Gastroesophageal sphincter (tissue), 4 donors: ENCODE measurements at places on chromosomes 7 and 10. TPM values are rescaled to one million over a fixed set of nuclear protein-coding genes. Genes with fewer than 3 reads are reported as not detected.

GRCh38 chr10:32326680-32327363 is 20.1 kb downstream of the EPC1 start:
- no peak for ATAC-seq

DNA sequence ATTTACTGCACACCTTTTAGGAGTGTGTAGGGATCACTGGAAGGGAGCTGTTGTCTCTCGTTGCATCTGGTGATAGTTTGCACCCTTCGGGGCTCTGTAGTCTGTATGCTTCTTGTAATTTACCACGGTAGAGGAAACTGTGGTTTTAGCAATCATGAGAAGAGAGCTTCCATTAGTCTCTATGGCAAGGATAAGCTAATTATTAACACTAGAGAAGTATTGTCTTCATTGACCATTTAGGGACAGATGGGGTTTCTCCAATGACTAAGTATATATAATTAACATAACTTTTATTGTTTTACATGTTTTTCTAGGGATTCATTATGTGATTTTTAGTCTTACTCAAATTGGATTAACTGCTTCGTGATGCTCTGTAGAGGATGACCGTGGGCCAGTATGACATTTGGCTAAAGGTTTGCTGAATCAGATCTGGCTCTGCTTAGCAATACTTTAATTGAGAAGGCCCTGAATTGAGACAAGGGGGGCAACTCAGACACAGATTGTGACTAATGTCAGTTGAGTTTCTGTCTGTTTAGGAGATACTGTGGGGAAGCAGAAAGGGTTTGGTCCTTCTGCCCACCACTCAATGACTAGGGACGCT is 8.7 kb downstream of the SLC18A2 start:
- ATAC-seq: no peak

- no peak for ATAC-seq
Observed at GRCh38 chr7:1926908-1927306, 256.8 kb downstream of the ELFN1 start.

GRCh38 chr10:103232772-103233488 is 12.8 kb upstream of the RPEL1 start:
- no peak for ATAC-seq

Gene PRXL2A
- total RNA-seq: 26.4 TPM

- ATAC-seq: no peak
Observed at GRCh38 chr10:47419421-47419820, 35.3 kb upstream of the ZNF488 start.

GRCh38 chr7:158975526-158976467 is 119.4 kb downstream of the DYNC2I1 start:
- no peak for ATAC-seq

Gene OGDHL
- 0.81 TPM for total RNA-seq

Gene TAS2R41
- not detected for total RNA-seq

DNA sequence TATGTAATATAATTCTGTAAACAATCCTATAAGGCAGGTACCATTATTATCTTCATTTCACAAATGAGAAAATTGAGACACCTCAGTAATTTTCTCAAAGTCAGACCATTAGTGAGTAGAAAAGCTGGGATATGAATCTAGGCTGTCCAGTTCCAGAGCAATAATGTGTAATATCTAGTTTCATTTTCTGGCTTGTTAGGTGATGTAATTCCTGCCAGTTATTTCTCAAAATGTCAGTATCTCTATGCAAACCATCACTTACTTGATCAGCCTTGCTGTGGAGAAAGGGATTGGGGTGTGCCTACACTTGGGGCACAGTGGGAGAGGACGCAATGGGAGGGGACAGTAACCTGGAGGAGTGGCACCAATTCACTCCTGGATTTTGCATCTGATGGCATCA is 157.5 kb downstream of the LYZL1 start:
- ATAC-seq: no peak

Gene EMX2
- 1.2 TPM for total RNA-seq

DNA sequence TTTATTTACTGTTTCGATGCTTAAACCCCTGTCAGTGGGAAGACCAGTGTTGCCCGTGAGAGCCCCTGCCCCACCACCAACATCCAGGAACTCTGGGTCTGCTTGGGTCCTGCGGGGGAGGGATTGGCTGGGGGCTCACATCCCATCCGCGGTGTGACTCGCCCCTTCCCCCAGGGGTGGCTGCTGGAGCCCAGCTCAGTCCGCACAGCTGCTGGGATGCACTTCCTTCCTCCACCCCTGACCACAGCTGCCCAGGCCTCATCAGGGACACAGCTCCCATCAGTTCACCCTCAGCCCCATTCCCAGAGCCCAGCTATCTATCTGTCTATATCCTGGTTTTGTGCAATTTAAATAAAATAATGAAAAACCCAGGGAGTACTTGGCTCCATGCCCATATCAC is 54.5 kb downstream of the JAKMIP3 start:
- no peak for ATAC-seq

- no peak for ATAC-seq
Observed at GRCh38 chr7:13047061-13047460, 359.6 kb downstream of the ARL4A start.

DNA sequence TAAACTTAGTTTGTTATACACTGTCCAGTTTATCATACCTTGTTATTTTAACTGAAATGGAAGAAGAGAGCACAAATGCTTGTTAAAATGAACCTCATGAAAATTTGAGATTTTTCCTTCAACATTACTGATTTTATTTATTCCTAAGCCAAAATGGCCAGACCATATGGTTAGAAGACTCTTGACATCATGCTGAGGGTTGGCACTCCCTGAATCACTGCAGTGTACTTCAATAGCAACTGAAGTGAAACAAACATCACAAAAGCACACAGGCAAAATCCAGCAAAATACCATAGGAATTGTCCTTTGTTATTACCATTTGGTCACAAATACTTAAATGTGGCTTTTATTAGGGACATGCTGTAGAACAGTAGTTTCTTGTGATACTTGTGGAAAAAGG is 347.8 kb downstream of the NXPH1 start:
- ATAC-seq: no peak

Gene NAMPT
- total RNA-seq: 611 TPM

Gene CUZD1
- total RNA-seq: 0.31 TPM

DNA sequence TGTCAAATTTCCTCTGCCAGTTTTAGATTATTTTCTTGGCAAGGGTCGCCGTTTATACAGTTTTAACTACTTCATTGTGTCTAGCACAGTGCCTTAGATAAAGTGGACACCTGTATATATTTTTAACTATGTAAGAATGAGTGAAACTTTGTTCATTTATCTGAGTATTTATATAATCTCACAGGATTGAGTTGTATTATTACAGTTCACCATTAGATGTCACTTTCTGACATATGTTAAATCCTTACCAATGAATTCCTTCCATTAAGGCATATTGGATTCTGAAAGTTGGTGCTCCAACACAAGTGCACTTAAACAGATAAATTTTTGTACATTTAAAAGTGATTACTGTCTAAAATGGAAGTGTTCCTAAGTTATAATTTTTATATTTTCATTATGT is 43.0 kb downstream of the ZMYND11 start:
- no peak for ATAC-seq

Gene PON1
- not detected for total RNA-seq

DNA sequence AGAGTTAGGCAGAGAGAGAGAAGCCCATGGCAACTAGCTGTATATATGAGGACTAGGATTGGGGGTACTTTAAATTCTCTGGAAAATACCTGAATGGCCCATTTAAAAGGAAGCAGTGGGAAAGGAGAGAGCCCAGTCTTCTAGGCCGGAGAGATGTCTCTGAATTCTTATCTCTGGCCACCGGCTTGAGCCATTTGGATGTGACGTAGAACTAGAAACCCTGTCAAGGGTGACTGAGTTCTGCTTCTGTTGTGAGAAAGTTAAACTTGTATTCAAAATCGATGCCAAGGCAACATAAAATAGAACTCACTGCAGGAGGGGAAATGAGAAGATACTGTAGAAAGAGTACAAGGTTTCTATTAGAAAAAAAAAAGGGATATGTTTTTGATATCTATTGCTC is 6.3 kb upstream of the GSTK1 start:
- no peak for ATAC-seq

Gene OPN4
- total RNA-seq: not detected

Gene ZNF777
- 6.1 TPM for total RNA-seq

- peak; percentile 15 for ATAC-seq
Observed at GRCh38 chr10:119651514-119652360, 557 bp downstream of the BAG3 start.

Gene CYP3A5
- 2.0 TPM for total RNA-seq

- ATAC-seq: no peak
Observed at GRCh38 chr10:18086746-18087145, 53.5 kb upstream of the CACNB2 start.

- ATAC-seq: no peak
Observed at GRCh38 chr10:130207205-130207604, 71.0 kb downstream of the GLRX3 start.

GRCh38 chr10:46306516-46307184 is 19.9 kb downstream of the ANTXRL start:
- no peak for ATAC-seq

Gene PRSS37
- total RNA-seq: not detected

DNA sequence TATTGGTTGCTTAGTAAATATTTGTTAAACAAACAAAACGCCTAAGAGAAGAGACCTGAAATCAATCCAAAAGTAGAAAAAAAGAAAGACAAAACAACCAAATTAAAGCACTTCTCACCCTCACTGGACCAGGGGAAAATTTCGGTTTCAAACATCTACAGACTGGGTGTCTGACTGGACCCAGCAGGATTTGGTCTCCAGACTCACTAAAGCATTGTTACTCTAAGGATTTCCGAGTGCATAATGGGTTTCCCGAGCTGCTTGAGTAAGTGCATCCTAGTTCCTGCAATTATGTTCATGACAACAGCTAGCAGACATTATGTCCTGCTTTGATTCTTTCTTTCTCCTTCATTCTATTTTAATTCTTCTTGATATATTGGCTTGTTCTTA is 51.8 kb upstream of the FAM3C start:
- ATAC-seq: peak; percentile 49

Gene ZNF3
- 20.3 TPM for total RNA-seq

- peak; percentile 51 for ATAC-seq
Observed at GRCh38 chr7:84701524-84702306, 485.1 kb downstream of the SEMA3D start.

DNA sequence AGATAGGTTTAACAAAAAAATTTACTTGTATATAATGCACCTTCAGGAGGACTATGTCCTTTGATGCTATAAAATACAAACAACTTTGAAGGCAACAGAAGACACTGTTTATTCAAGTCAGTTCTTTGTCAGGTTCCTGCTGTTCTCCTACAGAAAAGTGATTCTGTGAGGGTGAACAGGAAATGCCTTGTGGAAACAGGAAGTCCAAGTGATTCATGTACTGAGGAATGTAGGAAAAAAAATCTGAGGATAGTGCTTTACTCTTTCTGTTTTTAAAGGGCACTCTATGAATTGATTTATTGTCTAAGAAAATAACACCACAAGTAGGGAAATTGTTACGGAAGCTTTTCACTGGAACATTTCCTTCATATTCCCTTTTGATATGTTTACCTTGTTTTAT is 171.9 kb downstream of the HDAC9 start:
- no peak for ATAC-seq

- ATAC-seq: no peak
Observed at GRCh38 chr10:59075576-59075975, 100.9 kb upstream of the PHYHIPL start.

DNA sequence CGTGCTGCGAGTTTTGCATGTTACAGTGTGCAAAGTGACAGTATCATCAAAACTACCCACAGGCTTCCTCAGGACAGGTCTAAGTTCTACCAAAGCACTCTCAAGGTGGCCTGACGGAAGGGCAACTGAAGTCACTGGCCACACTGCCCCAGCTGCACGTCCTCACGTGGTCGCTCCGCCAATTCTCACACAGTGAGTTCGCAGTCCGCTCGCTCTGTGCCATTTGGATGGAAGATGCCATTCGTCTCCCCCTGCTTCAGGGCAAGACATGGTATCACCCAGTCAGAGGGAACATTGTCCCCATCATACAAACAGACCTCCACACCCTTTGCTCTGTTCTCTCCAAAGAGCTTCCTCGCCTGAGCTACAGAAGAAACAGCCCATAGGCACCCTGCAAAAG is 109.6 kb upstream of the COBL start:
- ATAC-seq: no peak

DNA sequence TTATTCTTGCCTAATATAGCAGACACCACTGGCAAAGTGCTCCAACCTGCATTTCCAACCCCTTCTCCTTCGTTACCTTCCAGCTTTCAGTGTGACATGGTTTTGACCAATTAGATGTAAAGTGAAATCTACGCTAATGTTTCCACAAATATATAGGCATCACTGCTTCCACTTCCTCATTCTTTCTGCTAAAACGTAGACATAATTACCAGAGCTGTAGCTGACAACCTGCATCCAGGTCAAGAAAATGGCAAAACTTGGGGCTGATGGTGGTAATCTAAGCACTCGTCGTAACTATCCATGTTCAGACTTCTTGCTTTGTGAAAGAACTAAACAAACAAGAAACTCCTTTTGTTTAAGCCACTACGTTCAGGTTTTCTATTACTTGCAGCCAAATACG is 41.8 kb upstream of the COL1A2 start:
- ATAC-seq: no peak

DNA sequence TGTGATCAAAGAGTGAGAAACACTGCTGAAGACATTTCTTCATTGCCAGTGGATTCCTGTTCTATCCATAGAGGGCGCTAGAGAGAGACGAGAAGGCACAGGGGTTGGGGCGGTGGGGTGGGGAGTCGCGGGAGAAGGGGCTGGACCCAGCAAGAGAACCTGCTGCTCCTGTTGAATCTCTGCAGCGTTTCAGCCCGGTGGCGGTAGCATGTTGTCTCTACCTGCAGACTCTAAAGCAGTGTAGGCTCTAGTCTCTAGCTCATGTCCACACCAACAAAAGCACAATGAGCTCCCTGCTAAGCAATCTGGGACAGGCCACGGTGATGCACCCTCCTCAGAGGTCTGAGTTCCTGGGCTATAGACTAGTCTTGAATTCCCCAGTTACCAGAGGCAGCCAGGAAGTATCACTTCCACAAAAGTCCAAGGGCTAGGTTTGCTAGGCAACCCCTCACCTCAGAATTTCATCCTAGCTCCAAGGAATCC is 167.7 kb downstream of the DGKB start:
- ATAC-seq: no peak

Gene GSTO2
- total RNA-seq: 1.3 TPM

Gene EBF3
- 4.9 TPM for total RNA-seq

Gene LAMB4
- total RNA-seq: not detected
